PC-3 (cell line): ENCODE measurements at places on chromosomes 11 and 22.

GRCh38 chr11:37841016-37841415 is 1243.0 kb upstream of the RAG2 start:
- DNase-seq, result no peak

GRCh38 chr11:23112987-23113886 is 253.0 kb upstream of the CCDC179 start:
- peak; percentile 85 for DNase-seq

- no peak for DNase-seq
These were observed 27.7 kb downstream of the ALG9 start for GRCh38 chr11:111843661-111844060.

- DNase-seq, result no peak
These were observed 3.1 kb upstream of the IL17REL start for GRCh38 chr22:50015451-50016307.

- DNase-seq, result peak; percentile 37
These were observed 1.6 kb upstream of the QSER1 start for GRCh38 chr11:32890843-32891656.

DNA sequence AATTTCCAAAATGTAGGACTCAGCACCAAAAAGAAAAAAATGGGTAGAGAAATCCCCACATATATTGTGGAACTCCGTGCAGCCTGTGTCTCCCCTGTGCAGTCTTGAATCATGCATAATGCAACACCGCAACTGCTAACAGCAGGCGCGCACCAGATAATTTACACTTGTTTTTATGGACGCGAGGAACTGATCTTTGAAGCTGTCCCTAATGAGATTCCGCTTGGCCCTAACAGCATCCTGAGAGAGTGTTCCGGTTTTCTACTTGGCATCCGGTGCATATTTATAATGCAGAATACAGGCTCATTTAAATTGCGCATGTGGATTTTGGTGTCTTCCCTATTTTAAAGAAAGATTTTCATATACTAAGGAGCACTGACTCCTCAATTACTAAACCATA is 21.1 kb downstream of the MPPED2 start:
- DNase-seq, result no peak

- DNase-seq, result peak; percentile 23
These were observed 39.8 kb upstream of the TLCD5 start for GRCh38 chr11:120285256-120285655.

DNA sequence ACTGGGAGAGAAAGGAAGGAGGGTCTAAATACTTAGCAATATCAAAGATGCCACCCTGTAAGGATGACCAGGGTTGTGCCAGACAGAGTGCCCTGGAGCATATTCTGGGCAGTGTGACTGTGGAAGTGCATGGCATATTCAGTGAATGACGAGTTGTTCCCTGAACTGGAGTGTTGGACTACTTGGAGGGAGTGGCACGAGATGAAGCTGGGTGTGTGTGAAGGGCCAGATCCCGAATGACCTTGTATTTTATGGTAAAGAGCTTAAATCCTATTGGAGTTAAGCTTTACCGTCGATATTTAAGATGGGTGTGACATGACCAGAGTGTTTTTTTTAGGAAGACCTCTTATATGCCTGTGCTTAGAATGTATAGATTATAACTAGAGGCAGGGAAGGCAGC is 48.8 kb downstream of the STIM1 start:
- DNase-seq, result peak; percentile 67

- no peak for DNase-seq
These were observed 1.3 kb downstream of the PARVG start for GRCh38 chr22:44181912-44182587.

- peak; percentile 80 for DNase-seq
These were observed 616 bp downstream of the PNPLA2 start for GRCh38 chr11:819129-819931.

DNA sequence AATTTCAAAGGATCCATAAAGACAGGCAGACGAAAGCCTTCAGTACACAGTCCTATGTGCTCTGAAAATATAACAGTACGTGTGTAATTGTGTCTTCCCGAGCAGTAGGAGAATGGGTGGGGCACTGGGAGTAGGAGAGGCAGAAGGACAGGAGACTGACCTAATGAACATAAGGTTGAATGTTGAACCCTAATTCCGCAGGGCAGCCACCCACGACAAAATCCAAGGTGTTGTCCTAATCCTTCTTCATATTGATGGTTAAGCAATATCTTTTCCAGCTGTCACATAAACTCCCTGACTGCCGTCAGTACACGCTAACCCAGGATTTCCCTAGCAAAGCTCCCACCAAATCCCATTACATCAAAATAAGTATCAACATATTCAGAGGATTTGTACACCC is 34.5 kb downstream of the SPATA19 start:
- no peak for DNase-seq

- DNase-seq, result no peak
These were observed 734 bp downstream of the ZP1 start for GRCh38 chr11:60867871-60868681.

- DNase-seq, result no peak
These were observed 37.5 kb downstream of the PDHX start for GRCh38 chr11:34953955-34954354.

DNA sequence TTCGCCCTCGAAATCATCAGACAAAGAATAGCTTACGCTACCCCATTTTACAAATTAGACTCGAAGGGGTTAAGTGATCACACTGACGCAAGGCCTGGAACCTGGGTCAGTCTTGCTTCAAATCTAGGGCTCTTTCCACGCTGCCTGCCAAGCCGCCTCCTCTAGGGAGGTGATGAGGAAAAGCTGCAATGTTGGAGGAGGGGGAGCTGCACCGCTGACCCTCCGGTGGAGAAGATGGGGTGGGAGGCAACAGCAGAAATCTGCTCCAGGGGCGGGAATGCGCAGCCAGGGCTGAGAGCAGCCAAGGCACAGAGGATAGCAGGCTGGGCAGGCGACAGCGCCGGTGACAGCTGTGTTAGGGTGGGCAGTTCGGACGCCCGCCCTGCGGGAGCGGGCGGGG is 595 bp downstream of the SYVN1 start:
- DNase-seq, result no peak

DNA sequence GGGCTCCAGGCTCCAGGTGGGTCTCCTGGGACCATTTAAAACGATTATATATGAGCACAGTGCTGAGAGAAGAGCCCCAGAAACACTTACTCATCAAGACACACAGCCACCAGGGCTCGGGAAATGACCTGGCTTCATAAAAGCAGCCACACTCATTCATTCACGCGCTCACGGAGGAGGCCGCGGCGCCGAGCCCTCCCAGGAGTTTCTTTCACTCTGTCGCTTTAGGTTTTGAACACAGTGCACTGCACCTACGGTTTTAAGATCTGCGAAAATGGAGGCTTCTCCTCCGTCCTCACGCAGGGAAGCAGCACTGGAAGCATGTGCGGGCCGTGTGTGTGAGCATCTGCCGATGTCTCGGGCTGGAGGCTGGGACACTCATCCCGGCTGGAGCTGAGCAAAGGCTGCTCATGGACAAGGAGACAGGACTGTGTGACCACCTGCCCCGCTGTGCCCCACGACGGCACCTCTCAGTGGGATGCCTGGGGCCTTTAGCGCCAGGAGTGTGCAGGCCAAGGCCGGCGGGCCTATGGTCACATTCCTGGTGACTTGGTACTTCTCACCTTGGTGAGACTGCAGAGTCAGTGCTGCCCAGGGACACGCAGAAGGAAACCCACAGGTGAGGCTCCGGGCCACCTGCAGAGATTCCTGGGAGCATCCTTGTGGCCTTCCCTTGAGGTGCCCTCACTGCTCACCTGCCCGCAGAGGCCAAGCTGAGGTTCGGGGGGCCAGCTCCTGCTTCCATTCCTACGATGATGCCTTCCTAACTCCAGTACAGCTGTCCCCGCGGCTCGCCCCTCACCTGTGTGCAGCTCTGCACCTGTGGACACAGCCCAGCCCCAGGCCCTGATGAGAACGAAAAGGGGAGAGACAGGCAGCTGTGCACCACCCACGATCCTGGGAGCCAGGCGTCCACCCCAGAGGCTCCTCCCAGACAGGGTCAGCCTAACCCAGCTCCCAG is 872.0 kb downstream of the BRD1 start:
- no peak for DNase-seq

GRCh38 chr22:49366437-49366836 is 461.2 kb downstream of the BRD1 start:
- DNase-seq, result no peak

- DNase-seq, result no peak
These were observed 25.7 kb upstream of the MSANTD2 start for GRCh38 chr11:124825876-124826275.

- DNase-seq, result no peak
These were observed 29.0 kb downstream of the SPATA19 start for GRCh38 chr11:133816146-133816870.

- no peak for DNase-seq
These were observed 6.5 kb downstream of the RBFOX2 start for GRCh38 chr22:36022162-36022561.

GRCh38 chr11:46438211-46438610 is 46.6 kb upstream of the CHRM4 start:
- DNase-seq, result no peak

DNA sequence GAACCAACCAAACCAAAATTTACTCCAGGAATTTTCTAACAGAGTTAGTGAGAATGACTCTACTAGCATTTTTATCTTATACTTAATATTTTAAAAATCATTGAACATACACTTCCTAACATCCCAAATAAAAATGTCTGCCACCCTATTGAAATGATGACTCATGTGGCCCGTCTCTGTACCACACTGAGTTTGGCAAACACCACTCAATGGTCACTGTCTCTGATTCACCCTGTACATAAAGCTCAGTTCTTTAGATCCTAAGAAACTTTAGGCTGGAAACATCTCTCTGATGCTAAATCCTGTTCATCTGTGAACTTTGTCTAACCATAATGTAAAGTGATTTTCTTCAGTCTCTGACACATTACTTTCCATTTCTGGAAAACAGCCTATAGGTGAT is 182.0 kb downstream of the CWF19L2 start:
- peak; percentile 73 for DNase-seq

DNA sequence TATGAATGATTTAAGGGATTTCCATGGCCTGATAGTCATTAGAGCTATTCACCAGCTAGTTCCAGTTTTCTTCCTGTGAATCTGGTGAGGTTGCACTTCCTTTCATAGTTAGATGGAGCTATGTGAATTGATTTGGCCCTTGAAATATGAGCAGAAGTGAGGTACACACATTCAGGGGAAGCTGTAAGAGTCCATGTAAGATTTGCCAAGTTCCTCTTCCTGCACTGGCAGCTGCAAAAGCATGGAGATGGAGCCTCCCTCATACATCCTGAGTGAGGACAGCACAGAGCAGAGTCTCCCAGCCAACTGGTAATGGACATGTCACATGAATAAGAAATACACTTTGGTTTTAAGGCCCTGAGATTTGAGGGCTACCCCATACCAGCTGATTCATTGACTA is 111.7 kb downstream of the CD44 start:
- DNase-seq, result no peak

- peak; percentile 94 for DNase-seq
These were observed 15.2 kb downstream of the PHLDB1 start for GRCh38 chr11:118622376-118623268.

GRCh38 chr11:16448123-16448717 is 91.9 kb upstream of the SOX6 start:
- no peak for DNase-seq

DNA sequence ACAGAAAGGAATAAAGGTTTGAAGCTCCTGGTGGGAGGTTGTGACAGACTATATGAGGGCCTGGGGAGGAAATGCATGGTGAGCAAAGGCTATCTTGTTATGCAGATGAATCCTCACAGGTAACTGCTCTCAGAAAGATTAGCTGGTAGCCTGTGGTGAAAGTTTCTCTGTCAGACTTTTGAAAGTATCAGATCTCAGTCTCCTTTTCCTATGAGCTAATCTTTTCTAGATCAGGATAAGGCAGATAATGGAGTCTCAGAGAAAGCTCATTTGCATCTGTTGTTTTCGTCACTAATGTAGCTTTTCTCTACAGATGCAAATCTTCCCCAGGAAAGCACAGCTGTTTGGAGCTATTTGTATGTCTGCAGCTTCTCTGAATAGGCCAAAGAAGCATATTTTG is 21.0 kb upstream of the OR6X1 start:
- no peak for DNase-seq

DNA sequence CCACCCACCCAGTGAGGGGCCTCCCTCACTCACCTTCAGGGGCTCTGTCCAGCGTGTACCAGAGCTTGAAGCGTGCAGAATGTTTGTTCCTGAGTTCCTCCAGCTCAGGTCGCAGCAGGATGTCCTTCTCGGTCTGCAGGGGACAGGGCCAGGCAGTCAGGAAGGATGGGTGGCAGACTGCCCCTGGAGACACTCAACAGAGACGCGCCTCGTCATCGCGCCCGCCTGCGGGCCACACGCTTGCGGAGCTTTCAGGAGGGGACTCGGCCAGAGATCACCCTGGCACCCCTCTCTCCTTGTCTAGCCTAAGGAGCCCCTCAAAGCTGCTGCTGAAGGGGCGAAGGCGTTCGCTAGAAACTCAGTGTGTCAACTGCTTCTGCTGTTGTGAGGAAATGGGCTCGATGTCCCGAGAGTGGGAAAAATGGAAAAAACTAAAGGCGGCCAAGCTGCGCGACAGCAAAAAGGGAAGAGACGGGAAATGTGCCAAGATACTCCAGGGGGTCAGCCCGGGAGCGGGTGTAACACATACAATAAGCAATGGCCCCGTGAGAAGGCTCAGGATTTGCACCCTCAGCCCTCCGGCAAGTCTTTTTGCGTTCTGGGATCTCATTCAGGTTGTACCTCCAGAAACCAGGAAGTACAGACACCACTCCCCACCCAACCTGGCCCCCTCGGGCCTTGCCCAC is 9.2 kb upstream of the POLDIP3 start:
- DNase-seq, result no peak

DNA sequence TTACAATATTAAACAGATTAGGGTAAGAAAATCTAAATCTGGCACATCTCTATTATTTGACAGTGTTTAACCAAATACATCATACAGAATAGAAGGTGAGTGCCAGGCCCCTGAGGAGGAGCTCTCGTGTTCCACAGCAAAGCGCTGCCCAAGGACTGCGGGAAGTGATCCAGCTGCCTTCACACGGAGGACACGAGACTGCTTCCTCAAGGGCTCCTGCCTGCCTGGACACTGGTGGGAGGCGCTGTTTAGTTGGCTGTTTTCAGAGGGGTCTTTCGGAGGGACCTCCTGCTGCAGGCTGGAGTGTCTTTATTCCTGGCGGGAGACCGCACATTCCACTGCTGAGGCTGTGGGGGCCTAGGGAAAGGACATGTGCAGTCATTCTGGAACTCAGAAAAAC is 71.1 kb downstream of the NCAPD3 start:
- DNase-seq, result no peak

DNA sequence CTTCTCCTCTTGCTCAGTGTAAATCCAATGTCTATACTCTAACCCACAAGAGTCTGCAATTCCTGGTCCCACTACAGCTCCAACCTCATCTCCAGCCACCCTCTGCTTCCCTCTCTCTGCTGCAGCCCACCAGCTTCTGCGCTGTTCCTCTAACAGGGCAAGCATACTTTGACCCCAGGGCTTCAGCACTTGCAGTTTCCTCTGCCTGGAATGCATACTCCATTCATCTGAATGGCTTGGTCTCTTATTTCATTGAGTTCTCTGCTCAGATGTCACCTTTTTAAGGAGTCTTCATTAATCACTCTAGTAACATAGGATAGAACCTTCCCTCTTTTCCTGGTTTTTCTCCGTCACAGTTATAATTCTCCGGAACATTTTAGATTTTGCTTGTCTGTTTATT is 141.6 kb downstream of the BUD13 start:
- no peak for DNase-seq
